ENCODE measurements at places on chromosomes 3 and 15.

- no peak for DNase-seq
Measured at GRCh38 chr15:28873006-28873405, 12.8 kb upstream of the APBA2 start.

- DNase-seq, result no peak
Measured at GRCh38 chr3:127679534-127680145, 6.9 kb downstream of the ABTB1 start.

GRCh38 chr15:59678620-59679019 lies 10.5 kb downstream of the BNIP2 start:
- DNase-seq, result no peak

GRCh38 chr3:138271189-138271794 lies 58.4 kb downstream of the NME9 start:
- no peak for DNase-seq

DNA sequence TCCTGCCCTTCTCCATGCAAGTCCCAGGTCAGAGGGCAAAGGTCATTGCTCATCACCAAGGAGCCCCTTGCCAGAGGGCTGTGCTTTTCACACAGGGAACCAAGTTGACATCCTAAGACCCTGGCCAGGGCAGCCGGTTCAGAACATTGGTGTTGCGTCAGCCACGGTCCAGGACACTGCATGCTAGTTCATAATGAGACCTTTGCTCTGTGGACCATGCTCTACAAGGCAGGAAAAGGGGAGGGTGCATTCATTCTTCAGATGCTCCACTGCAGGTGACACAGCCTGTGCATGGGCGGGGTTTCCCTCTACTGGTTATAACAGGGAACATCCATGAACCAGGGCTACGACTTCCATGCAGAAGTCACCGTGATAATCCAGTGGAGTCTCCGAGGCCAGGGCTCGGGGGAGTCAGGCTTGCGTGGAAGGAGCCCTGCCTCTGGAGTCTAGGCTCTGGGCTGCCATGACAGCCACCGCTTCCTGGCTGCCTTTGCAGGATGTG lies 81.6 kb downstream of the OCA2 start:
- no peak for DNase-seq

- no peak for DNase-seq
Measured at GRCh38 chr3:191210032-191210431, 11.0 kb downstream of the OSTN start.

- DNase-seq, result no peak
Measured at GRCh38 chr3:70308760-70309159, 3.7 kb downstream of the MDFIC2 start.

GRCh38 chr3:114762144-114762543 lies 384.9 kb downstream of the ZBTB20 start:
- DNase-seq, result no peak

DNA sequence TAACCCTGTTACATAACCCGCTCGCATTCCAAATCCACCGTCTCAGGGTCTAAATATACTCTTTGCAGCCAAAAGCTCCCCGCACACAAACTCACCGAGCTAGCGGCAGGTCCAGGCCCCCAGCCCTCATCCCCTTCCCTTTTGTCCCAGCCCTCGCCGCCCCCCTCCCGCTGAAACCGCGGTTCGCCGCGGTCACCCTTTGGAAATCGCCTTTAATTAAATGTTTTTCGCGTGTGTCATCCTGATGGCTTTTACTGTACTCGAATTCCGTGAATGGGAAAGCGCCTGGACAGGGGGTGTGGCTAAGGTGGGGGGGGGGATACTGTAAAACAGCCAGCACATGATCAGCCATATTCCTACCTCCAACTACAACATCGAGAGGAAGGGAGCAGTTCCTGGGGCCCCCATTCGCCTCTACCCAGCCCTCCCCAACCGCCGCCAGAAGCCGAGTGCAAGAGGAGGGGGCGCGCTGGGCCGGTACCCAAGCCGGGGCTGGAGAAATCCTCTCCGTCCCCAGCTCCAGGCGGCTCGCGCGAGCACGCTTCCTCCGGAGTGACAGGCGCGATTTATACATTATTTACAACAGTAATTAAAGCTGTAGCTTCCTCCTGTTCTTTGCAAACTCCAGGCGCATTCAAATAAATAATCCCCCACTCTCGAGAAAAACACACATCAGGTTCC lies 1.7 kb downstream of the RORA start:
- no peak for DNase-seq

- no peak for DNase-seq
Measured at GRCh38 chr3:109355625-109356441, 18.5 kb upstream of the DPPA4 start.

DNA sequence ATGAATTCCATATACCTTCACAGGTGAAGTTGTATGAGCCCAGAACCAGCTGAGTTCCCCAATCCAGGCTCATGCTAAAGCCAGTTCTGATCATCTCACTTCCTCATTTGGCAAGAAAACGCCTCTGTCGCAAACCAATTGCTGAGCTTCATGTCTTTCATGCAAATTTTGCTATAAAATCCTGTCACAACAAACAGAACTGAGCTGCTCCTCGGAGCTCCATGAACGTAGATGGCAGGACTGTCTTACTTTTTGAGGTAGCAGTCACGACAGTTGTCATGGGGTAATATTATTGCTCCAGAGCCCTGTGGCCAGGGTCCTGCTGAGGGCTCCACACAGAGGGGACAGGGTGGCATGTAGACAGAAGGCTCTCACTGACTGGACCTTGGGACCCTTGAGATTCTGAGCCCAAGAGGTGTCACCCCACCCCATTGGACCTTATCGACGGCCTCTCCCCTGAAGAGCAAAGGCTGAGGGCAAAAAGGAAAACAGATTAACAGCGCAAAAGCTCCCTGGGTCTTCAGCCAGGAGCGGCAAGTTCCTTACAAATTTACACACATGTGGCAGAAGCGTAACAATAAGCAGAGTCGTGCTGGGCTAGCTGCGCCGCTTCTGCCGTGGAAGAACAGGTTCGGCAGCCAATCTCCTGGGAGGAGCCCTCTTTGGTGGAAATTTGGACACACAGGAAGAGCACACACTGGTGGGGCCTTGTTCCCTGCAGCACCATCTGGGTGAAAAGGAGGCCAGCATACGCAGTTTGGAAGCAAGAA lies 249.2 kb downstream of the OPA1 start:
- DNase-seq, result peak; percentile 43

- no peak for DNase-seq
Measured at GRCh38 chr15:85485956-85486567, 105.7 kb downstream of the AKAP13 start.

DNA sequence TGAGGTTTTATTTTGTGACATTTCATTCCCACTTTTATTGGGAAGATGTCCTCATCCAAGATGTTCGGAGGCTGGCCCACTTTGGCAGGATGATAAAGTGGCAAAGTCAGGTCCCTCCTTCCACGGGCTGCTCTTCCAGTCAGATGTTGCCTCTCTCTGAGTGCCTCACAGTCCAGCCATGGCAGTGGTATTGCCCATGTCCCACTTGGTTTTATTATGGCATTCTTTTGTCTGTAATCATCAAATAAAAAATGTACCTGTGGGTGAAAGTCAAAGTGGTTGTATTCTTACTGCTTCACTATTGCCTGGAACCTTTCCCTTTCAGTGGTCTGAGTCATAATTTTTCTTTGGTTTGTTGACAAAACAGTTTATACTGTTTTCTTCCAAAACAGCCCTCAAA lies 20.2 kb downstream of the ARNT2 start:
- no peak for DNase-seq

DNA sequence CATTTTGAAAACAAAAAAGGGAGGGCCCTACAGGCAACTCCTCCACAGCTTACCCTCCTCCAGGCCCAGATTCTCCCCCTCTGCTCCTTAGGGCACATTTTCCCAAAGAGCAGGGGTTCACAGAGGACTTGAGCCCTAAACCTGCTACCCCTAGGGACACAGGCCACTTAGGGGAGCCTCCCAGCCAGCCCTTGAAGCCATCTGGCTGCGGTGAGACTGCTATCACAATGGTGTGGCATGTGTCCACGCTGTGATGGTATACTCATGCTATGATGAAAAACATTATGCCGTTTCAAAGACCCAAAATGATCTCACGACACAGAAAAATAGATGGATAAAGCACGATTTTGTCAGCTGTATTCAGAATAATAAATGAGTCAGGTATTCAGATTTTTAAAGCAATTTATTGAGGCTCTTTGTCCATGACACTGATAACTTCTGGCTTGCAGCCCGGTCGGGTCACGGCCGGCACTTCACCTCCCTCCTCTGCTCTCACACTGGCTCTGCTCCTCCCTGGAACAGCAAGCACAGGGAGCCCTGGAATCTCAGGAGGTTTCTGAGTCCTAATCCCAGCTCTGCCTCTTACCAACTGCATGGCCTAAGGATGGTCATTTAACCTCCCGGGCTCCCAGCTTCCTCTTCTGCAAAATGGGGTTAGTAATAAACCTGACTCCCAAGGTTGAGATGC lies 115.3 kb downstream of the MEGF11 start:
- DNase-seq, result no peak

GRCh38 chr3:123876858-123877257 lies 7.3 kb downstream of the MYLK start:
- DNase-seq, result no peak

DNA sequence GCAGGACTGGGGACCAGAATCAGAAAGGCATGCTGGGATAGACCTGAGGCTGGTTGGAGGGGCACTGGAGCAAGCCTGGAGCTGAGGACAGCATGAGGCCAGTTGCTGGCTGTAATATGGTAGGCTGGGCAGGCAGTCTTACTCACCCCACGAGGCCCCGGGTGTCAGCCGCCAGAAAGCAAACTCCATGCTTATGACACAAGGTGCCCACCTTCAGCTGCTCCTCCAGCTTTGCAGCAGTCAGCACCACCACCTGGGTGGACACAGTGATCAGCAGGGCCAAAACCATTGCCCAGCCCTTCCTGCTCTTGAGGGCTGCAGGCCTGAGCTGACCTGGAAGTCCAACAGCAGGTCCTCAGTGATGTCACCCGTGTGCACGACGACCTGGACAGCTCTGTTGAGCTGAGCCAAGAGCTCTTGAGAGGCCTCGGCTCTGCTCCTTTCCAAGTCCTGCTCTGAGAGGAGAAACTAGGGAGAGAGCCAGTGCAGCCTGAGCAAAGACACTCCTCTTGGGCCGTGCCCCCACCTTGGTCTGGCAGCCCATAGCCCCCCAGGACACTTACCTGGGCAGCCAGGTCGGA lies 747 bp downstream of the UBA7 start:
- no peak for DNase-seq

DNA sequence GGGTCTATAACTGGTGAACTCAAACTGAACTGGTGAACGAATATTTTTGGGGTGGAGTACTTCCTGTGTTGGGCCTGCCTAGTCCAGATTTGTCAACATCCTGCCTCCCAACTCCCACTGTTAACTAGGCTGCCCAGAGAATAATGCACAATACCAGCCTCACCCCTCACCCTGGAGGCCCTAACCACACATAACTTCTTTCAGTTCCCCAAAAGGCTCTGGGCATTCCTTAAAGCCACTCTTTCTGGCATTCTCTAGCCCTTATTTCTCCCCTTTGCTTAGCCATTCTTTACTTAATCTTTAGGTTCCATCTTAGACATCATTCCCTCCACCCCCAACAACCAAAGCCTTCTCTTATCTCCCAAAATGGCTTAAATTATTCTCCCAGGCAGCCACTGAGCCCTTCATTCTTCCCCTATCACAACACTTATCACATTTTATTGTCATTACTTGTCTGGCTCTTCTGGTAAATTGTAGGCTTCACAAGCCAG lies 9.1 kb upstream of the SEC11A start:
- peak; percentile 30 for DNase-seq

GRCh38 chr3:10936686-10937085 lies 55.9 kb upstream of the SLC6A1 start:
- DNase-seq, result no peak

DNA sequence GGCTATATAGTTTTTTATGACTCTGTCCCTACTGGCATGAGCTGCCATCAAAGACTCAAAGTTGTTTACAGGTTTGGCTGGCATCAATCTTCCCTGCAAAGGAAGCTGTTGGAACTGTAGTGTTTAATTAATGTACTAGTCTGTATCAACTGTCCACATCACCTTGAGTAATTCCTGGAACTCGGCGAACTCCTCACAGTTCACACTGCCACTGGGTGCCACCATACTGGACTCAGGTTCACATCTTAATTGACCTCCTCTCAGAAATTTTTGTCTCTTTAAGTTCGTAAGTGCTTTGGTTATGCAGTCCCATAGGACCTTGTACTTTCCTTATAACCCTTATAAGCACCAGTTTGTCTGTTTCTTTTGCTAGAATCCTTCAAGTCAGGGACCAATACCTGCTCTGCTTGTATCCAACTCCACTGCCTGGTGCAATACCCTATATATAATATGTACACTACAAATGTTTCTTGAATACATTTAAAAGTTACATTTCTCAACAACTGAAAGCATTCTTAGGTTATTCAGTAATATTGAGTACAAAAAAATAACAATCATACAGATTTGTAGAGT lies 3.2 kb downstream of the HIGD1A start:
- DNase-seq, result no peak

GRCh38 chr3:24529210-24529609 lies 34.6 kb upstream of the THRB start:
- DNase-seq, result no peak

GRCh38 chr15:71784719-71785118 lies 25.6 kb upstream of the NR2E3 start:
- no peak for DNase-seq

- DNase-seq, result no peak
Measured at GRCh38 chr15:89936051-89936785, 23.5 kb upstream of the ARPIN start.

DNA sequence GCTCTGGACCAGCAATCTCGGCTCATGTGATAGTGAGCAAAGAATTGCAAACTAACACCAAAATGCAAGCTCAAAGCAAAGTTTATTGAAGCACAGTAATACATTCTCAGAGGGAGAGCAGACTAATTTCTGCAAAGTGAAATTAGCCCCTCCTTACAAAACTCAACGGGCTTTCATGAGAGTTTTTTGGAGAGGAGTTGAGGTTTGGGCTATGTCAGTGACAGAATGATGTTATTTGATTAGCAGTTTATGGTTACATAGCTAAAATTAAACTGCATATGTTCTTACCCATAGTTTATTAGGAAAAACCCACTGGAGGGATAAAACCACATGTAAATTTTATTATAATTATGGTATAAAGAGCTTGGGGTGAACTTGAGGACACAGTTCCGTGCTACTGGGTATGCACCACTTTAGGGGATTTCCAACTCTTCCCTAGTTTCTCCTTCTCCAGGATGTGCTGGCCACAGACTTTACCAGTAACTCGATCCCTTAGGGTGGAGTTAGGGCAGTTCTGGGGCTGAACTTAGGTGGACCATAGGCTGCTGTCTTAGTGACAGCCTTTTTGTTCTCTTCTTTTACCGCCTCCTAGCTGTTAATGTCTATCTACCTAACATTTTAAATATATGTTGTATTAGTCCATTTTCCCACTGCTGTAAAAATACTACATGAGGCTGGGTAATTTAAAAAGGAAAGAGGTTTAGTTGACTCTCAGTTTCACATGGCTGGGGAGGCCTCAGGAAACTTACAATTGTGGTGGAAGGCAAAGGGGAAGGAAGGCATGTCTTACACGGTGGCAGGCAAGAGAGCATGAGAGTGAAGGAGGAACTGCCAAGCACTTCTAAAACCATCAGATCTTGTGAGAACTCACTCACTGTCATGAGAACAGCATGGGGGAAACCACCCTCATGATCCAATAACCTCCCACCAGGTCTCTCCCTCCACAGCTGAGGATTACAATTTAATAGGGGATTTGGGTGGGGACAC lies 8.9 kb upstream of the AADACL2 start:
- DNase-seq, result no peak

GRCh38 chr3:143956838-143957237 lies 14.8 kb upstream of the DIPK2A start:
- DNase-seq, result no peak
